Esophagus mucosa (tissue), 1 donor: ENCODE measurements at places on chromosomes 4 and X. TPM values are rescaled to one million over a fixed set of nuclear protein-coding genes. Genes with fewer than 3 reads are reported as not detected.

- no peak for ATAC-seq
Observed at GRCh38 chr4:19623866-19624265, 627.8 kb upstream of the SLIT2 start.

- peak; percentile 18 for ATAC-seq
Observed at GRCh38 chr4:40553995-40554394, 75.7 kb downstream of the RBM47 start.

DNA sequence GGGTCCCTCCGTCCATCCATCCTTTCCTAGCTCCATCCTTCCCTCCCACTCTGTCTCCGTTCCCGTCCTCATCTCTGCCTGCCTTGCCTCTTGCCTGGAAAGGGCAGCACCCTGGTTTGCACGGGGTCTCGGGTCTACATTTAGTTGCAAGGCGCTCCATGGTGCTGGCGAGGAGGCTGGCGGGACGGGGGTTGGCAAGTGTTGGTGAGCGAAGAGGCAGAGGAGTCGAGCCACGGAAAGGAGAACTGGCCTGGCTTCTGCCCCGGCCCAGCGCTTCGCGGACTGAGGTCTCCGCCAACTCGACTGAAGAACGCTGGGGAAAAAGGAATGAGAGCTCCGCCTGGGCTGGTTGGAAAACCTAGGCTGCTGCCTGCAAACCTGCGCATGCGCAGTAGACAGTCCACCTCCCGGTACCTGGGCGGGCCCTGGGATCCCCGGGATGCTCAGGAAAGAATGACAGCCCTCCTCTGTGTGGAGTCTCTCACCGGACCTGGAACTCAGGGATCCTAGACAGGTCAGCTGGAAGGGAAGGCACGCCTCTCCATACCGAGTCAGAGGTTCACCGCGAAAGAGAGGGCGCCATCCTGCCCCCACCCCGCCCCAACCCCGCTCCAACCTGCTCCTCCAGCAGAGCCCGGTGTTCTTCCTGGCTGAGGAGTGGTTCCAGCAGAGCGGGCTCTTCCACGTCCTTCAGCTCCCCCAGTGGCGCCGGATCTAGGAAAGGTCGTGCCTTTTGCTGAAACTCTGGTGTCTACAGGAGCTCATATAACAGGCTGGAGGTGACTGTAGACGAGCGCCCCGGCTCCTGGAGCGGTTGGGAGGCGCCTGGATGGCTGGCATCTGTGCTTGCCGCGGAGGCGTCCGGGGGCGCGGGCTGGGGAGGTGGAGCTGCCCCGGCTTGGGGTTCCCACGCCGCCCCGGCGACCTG is 6.0 kb downstream of the FRG2 start:
- ATAC-seq, result peak; percentile 66

- ATAC-seq, result no peak
Observed at GRCh38 chr4:122679946-122680345, 52.6 kb upstream of the BBS12 start.

DNA sequence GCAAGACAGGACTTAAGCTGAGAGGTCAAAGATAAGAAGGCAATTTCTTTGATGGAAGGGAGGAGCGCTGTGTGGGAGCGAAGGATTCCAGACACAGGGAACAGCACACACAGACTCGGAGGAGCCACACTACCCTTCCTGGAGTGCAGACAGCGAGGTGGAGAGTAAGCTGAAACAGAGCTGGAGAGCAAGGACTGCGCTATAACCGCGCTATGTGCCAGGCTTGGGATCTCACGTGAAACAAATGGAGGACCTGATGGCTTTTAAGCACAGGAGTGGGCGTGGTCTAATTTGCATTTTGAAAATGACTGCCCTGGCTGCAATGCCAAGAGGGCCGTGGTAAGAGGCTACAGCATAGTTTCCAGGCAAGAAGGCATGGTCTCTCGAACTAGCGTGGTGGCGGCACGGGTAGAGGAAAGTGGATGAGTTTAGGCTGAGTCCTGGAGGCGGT is 113.9 kb upstream of the SORBS2 start:
- ATAC-seq, result no peak

DNA sequence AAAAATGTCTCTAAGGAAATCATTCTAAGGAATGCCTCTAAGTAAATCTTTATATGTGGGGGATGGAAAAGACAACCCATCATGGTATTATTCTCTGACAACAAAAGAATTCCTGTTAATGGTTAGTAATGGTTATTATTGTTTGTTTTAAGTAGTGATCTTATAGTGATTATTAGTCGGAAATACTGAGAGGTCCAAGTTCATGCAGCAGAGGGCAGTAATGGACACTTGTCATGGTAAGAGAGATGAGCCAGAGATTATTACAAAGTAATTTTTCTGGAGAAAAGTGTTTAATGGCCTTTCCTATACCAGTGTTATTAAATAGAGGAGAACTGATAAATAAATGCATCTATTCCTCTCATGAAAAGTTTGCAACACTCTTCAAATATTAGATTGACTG is 8.1 kb upstream of the DKK2 start:
- no peak for ATAC-seq

GRCh38 chr4:155568641-155569220 is 97.9 kb upstream of the GUCY1A1 start:
- no peak for ATAC-seq

GRCh38 chr4:129899849-129900248 is 803.9 kb downstream of the C4orf33 start:
- no peak for ATAC-seq

DNA sequence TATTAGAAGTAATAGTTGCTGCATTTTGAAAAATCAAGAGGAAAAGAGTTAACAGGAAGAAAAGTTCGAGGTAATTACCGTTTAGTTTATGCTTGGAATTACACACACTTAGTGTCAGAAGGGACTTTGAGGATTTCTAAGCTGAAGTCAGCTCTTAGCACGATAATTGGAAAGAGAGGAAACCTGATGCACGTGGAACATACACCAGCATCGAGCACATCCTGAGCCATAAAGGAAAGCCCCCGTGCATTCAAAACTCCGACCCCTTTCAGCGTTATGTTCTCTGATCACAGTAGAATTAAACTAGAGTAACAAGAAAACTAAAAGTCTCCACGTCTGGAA is 400 bp upstream of the PAQR3 start:
- no peak for ATAC-seq

DNA sequence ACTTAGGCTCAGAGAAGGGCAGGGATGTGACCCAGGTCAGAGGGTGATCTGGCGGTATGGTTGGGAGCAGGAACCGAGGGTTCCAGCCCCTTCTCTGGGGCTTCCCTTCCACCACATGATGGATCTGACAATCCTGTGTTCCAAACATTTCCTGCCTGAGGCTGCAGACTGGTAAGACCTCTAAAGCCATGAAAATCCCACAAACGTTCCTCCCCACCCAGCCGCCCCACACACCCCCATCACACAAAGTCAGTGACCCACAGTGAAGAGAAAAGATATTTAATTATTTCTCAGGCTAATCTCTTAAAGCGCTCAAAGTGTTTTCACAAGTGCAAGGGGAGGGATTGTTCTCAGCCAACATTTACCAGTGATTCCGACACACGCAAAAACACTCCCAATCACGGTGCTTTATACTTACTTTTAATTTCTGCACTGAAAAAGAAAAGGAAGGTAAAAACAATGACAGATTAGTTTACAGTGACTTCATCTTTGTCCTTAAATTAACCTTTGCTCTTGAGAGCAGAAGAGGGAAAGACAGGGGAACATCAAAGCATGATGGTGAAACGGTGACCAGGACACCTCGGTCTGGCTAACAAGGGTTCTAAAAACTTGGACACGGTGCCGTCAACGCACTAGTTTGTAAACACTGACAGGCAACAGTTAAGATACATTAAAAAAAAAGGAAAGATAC is 42.4 kb downstream of the WDR1 start:
- ATAC-seq, result no peak

- peak; percentile 65 for ATAC-seq
Observed at GRCh38 chr4:48268956-48269860, at the start of gene TEC. TEC (minus strand) TSS chr4:48269838; CDS start chr4:48228614, 41,224 bp downstream.

ARHGEF6 gene
- total RNA-seq, result 1.2 TPM

IBSP gene
- total RNA-seq, result not detected

PPARGC1A gene
- 0.60 TPM for total RNA-seq

BEX2 gene
- 5.2 TPM for total RNA-seq

ZFP92 gene
- total RNA-seq, result 0.08 TPM

MAGEA2B gene
- total RNA-seq, result not detected

ASMTL gene
- 8.1 TPM for total RNA-seq

TET2 gene
- total RNA-seq, result 28.2 TPM

NPY1R gene
- total RNA-seq, result 0.16 TPM
